Right hindlimb (tissue), 1 donor: ENCODE measurements at places on chromosomes 7 and 10.

DNA sequence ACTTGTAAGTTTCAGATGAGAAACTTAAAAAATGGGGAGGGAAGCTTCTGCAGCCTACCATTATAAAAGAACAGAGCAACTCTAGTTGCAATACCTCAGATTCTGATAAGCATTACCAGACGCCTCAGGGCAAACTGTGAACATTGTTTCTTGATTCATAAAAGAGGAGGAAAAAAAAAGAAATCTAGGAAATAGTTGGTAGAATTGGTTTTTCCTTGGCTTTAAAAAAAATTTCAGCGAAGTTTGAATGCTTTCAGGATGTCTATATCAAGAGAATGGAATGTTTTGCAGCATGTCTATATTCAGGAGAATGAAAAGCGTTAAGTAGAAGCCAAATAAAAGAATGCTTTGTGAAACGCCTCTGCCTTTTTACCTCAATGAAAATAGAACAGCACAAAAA, 17.5 kb upstream of the ANLN start:
- no peak for DNase-seq

- DNase-seq, result peak; percentile 94
These were observed 361 bp upstream of the PLXDC2 start for GRCh38 chr10:19815731-19816410.

- DNase-seq, result no peak
These were observed 97.7 kb downstream of the WDR37 start for GRCh38 chr10:1153805-1154351.

DNA sequence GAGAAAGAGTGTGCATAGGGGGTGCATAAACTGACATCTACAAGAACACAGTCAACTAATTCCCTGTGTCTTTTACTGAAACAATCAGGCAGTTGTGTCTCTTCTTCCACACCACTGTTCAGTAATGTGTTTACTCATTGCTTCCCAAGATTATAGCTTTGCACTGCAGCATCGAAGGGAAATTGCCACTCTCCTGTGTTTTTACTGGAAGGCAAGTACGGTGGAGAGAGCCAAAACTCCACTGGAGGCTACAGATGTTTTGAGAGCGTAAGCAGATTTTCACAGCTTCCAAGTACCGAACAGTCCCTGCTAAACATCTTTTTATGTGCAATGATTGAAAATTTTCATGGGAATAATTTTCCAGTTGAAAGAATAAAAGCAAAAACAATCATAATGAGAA, 510.5 kb upstream of the AKR1E2 start:
- DNase-seq, result peak; percentile 82

- DNase-seq, result no peak
These were observed 232.5 kb upstream of the YAE1 start for GRCh38 chr7:39333701-39334100.

DNA sequence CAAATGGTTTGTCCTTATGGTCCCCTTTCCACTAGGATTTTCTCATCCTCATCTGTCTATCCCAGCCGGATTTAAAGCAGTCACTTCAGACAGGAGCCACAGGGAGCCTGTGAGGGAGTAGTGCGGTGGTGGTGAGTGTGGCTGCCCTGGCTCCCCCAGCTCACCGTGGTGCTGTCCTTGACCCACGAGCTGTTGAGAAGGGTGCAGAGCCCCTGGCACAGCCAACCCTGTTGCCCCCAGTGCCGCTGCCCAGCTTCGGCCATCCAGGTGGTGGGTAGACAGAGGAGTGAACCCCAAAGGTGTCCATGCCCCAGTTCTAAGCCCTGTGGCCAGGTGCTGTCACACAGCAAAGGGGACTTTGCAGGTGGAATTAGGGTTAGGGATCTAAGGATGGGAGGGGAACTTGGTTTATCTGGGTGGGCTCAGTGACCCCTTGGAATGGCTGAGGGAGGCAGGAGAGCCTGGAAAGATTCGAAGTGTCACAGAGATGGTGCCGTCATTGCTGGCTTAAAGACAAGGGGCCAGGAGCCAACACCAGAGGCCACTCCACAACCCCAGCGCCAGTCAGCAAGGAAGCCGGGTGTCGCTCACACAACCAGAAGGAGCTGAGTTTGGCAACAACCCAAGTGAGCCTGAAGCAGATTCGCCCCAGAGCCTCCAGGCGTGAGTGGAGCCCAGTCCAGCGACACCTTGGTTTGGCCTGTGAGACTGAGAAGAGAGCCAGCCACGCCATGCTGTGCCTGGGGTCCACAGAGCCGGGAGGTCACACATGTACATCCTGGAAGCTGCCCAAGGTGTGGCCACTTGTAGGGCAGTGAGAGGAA, 142.4 kb downstream of the ADCY1 start:
- DNase-seq, result no peak

- no peak for DNase-seq
These were observed 34.5 kb downstream of the FAM25A start for GRCh38 chr10:87054373-87055295.

DNA sequence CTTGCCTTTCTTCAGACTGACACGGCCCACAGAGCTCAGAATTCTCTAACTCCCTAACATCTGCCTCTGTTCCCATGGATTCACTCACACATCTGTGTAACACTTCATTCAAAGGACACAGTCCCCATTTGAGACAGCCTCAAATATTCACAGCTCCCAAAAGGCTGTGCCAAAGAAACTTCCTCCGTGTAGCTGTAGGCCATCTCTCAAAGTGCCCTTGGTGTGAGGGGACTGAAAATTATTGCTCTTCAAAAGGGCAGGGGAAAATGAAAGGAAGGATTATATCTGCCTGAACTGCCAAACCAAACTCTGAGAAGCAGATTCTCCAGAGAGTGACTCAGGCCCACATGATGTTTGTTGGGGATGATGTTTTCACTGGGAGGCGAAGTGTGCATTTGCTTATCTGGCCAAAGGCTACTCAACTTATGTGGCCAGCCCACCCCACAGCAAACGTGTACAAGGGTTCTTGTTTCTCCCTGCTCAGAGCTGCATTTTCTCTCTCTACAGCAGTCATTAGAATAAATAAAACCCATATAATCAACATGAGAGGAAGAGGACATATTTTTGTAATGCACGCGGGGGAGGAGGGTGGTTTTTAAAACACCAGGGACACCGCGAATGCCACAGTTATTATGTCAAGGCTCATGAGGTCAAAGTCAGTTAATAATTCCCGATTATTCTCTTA, 302.4 kb upstream of the NFE2L3 start:
- DNase-seq, result peak; percentile 79

DNA sequence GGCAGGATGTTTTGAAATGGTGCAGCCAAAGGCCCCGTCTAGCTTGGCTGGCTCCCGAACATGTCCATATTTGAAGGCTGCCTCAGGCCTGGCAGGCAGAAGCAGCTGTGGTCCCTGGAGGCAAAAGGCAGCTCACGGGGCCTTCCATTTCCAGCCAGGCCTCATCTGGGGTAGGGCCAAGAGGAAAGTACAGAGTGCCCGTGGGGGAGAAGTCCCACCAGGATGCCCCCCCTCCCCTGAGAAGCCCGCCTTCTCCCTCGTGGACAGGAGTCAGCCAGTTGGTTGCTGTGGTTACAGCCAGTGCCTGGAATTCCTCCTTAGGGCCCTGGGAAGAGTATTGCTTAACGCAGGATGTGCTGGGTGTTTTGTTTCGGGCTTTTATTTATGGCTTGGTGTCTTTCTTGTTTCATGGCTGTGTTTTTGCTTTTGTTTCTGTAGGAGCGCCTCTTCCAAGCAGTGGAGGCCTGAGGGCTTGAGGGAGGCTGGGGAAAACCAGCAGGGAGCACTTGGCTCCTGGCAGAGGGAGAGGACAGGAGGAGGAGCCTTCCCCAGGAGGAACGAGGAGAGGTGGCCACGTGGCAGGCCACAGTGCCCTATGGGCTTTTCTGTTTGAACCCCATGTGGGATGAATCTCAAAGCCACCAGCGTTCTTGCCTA, 45.4 kb downstream of the CHST3 start:
- DNase-seq, result peak; percentile 89

DNA sequence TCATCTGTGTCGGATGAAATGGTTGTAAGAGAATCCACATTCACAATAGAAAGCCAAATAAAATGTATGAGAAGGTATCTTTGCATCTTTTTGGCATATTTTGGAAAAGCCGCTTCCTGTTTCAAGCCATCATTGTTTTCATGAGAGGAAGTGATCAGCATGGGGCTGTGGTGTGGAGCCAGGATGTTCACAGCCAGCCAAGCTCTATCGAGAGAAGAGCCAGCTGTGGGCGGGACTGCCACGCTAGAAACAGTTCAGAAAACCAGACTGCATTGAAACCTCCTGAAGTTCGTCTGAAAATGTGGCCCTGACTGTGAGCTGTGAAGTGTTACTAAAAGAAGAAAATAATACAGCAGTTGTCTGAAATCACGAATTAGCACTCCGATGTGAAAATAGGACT, 21.2 kb upstream of the NPS start:
- DNase-seq, result peak; percentile 54

DNA sequence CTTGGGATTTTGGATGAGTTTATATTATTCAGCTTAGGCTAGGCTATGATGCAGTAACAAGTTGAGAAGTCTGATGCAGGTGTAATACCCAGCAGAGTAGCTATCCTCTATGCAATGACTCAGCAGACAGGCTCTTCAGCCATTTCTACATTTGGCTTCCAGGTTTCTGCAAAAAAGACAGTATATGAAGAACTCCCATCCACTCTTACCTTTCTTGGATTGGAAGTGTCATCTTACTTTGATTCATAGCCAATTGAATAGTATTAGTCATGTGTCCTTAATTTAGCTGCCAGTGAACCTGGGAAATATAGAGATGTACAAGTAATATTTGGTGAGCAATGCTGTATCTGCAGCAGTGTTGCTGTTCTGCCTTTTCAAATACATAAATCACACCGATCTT, 127.8 kb upstream of the NPSR1 start:
- no peak for DNase-seq

GRCh38 chr10:90484518-90484917, 373.3 kb downstream of the HTR7 start:
- DNase-seq, result no peak

GRCh38 chr7:32762925-32763293, 128.7 kb downstream of the KBTBD2 start:
- DNase-seq, result peak; percentile 31

DNA sequence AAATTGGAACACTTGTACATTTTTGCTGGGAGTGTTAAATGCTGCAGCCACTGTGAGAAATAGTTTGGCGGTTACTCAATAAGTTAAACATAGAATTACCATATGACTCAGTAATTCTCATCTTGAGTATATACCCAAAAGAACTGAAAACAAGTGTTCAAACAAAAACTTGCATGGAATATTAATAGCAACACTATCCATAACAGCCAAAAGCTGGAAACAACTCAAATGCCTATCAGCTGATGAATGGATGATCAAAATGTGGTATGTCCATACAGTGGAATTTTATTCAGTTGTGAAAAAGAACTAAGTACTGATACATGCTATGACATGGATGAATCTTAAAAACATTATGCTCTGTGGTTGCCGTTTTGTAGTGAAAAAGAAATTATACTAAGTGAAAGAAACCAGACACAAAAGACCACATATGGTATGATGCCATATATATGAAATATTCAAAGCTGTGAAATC, 63.0 kb upstream of the SP4 start:
- DNase-seq, result no peak

DNA sequence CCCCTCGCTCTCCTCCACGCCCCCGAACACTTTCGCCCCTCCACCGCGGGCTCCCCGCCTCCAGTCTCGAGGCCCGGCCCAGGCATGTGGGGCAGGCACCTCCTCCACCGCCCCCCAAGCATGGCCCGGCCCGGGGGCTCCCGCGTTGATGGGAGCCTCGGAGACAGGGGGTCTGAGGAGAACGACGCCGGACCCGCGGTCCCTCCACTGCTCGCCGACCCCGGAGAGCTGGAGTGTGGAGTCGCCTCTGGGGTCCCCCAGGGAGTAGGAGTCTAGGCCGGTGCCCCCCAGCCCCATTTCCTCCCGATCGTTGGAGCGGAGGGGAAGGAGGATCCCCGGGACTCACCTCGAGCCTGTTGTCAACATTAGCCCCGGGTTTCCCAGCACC, 206 bp downstream of the UPF2 start:
- DNase-seq, result peak; percentile 80

DNA sequence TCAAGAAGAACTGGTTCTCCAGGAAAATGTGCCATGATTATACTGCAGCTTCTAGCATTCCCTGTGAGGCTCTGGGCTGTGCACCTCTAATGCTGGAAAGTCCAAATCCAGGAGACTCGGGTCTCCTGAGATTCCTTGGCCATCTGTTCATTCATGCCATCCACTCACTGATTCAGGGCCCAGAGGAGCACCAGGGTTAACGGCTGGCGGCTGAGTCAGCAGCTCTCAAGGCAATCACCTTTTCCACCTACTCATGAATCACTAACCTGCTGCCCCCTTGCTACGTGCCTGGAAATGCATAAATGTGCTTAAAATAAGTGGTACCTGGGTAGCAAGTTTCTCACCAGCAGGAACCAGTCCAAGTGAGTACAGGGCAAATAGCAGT, 132.7 kb downstream of the KCNMA1 start:
- DNase-seq, result no peak

GRCh38 chr7:120864141-120864900, 6.4 kb upstream of the TSPAN12 start:
- DNase-seq, result peak; percentile 48

- DNase-seq, result no peak
These were observed 64.3 kb downstream of the ARID5B start for GRCh38 chr10:61965703-61966395.

- no peak for DNase-seq
These were observed 45.6 kb downstream of the ZNF438 start for GRCh38 chr10:30986053-30986555.

DNA sequence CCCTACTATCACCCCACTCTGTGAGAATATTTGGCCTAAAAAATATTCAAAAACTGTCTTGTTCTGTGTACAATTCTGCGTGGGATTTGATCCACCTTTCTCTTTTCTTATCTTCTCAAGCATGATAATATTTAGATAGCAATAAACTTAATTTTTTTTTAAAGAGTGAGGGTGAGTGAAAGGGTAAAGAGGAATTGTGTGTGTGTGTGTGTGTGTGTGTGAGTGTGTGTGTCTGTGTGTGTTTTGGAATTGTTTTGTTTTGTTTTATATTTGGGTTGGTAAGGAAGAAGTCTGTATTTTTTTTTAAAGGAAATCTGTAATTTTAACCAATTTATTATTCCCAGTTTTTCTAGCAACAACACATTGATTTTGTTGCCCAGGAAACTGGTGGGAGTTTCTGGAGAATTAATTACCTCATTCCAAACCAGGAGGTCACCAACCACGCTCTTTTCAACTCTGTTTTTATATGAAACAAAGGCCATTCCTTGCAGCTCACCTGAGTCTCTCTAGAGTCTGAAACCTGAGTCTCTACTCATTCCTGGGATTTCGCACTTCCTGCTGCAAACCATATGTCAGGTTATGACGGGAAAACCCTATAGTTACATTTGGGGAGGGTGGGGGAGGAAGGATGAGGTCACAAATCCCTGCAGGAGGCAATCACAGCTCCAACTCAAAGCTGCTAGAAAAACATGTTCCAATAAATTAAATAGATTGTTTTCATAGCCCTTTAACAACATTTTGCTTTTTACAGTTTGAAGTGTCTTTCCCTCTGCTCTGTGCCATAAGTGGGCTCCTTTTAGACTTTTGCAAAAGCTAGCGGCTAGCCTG, 38.1 kb upstream of the XPNPEP1 start:
- peak; percentile 45 for DNase-seq
